GM13976 (cell line): ENCODE measurements at places on chromosomes 13 and 19.
A peak's percentile ranks its signal among the peaks of the same experiment; 100 is the strongest.

- no peak for DNase-seq
These were observed at the start of gene KLK5 for GRCh38 chr19:50952910-50953309. Gene KLK5 (minus strand): TSS chr19:50953038. CDS start chr19:50952657, 381 bp downstream.

DNA sequence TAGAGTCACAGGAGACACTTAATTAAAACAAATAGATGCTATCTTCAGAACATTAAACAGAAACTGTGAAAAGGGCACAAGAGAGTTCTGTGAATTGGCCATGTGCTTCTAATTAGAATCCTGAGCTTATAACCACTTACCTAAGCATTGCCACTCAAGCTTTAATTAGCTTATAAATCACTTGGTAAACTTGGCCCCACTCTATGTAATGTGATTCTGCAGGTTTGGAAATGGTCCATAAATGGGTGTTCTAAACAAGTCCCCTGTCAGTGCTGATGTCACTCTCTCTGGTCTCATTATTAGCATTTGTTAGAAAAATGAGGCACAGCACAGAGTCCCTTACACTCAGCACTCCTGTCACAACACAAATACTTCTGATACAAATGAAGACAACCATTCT, 18.0 kb downstream of the ZNF91 start:
- DNase-seq: no peak

GRCh38 chr19:44725684-44726083, 22.8 kb upstream of the BCL3 start:
- DNase-seq: no peak

DNA sequence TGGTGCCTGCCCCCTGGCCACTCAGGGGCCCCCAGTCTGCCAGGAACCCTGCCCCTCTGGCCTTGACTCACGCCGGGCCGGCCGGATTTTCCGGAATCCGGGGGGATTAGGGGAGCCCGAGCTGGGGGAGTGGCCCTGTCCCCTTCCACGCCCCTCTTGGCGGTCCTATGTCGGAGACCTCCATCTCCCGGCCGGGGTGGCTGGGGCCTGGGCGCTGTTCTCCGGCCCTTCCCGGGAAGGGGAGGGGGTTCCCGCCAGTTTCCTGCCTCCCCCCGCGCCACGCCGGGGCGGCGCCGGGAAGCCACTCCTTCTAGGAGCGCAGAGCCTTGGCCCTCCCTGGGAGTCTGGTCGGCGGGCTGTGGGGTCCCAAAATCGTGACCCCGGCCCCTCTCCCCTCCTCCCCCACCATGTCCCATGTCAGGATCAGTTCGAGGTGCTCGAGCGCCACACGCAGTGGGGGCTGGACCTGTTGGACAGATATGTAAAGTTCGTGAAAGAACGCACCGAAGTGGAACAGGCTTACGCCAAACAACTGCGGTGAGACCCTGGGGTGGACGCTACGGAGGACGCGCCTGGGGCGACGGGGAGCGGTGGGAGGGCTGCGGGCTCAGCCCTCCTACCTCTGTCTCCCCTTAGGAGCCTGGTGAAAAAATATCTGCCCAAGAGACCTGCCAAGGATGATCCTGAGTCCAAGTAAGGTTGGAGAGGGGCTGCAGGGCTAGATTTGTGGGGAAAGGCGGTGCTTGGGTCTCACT, 1.3 kb downstream of the TRIP10 start:
- no peak for DNase-seq

GRCh38 chr19:17156947-17157302, 58.2 kb upstream of the USE1 start:
- DNase-seq: no peak

- DNase-seq: no peak
These were observed 1.1 kb upstream of the APOE start for GRCh38 chr19:44904426-44904994.

DNA sequence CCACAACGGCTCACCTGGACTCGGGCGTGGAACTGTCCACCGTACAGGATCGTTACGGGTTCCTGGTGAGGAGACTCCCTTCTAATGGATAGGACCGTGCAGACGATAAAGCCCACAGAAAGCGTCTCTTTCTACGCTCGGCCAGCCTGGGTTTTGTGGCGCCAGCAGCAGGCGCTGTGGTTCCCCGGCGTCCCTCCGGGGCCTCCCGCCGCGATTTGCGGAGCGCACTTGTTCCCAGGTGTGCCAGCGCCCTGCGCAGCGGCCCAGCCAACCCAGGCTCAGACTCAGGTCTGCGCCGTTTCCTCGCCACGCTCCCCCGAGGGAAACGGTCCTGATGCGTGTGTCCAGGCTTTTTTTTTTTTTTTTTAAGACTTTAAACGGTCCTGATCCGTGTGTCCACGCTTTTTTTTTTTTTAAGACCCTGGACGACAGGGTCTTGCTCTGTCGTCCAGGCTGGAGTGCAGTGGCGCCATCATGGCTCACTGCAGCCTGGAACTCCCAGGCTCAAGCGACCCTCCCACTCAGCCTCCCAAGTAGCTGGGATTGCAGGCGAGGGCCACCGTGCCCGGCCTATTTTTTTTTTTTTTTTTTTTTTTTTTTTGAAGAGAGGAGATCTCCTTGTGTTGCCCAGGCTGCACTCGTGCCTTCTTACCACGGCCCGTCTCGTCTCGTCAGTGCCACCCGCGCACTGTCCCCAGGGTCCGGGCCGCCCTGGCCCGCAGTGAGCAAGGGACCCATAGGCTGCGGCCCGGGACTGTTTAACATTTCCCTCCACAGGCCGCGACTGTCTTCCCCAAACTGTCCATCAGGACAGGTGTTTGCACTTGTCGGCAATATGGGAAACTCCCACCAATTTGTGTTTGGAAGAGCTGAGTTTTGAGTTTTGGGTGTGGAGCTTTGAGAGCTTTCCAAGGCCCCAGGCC, 23.8 kb downstream of the GJA3 start:
- peak; percentile 73 for DNase-seq

GRCh38 chr13:49140910-49141611, 79.1 kb upstream of the MLNR start:
- DNase-seq: no peak
